ENCODE measurements at places on chromosomes 2 and 18.

- DNase-seq = no peak
Observed at GRCh38 chr18:41077076-41077475, 878.0 kb upstream of the PIK3C3 start.

GRCh38 chr18:48011926-48012465, 81.5 kb upstream of the SMAD2 start:
- DNase-seq = no peak

GRCh38 chr2:119174216-119174992, 15.9 kb upstream of the C1QL2 start:
- no peak for DNase-seq

DNA sequence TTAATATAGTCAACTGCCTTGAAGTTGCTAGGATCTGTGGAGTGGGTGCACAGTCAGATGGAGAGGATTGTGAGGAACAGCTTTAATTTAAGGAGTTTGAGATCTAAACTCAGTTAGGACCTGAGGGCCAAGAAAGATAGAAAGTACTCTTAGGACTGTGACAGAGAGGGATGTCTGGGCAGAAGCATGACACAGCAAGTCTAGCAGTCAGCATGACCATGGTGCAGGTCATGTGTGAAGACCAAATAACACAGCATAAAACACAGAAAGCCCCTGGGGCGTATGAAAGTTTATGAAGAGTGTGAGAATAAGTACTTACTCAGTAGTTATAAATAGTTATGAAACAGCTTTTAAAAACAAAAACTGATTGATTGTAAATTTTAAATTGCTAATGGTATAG, 107.2 kb downstream of the GALNT1 start:
- no peak for DNase-seq

DNA sequence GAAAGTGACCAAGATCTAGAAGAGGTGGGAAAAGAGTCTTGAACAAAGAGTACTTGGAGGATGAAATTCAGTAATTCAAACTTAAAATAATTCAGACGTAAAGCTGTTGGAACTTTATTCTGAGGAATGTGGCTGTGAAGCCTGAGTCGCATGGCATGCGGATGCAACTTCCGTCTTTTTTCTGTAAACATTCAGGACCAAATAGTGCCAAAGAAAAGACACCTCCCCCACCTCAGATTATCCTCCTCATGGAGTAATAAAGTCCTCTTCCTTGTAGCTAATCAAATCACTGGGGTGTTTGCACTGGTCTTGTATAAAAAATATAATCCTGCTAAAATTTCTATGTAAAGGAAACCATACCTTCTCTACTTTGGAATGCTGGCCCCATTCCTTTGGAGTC, 790.4 kb downstream of the TSN start:
- no peak for DNase-seq

- DNase-seq = no peak
Observed at GRCh38 chr2:128619471-128620325, 301.0 kb upstream of the HS6ST1 start.

GRCh38 chr2:127641846-127642507, 4.0 kb upstream of the GPR17 start:
- DNase-seq = no peak

DNA sequence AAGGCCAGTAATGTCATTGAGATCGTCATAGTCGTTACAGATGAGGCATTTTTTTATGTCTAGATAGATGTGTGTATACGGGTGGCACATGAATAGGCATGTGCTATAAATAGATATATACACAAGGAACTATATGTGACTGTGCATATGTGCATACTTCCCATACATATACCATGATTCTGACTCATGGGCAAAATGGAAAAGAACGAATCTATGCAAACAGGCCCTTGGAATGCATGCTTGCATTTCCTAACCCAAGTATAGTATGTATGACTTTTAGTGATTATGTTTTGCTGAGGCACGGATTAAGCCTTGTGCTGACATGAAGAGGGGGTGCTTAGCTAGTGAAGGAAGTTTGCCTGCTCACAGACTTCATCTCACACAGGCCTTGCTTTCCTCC, 111.7 kb downstream of the BCL11A start:
- DNase-seq = no peak
